ENCODE measurements at places on chromosomes 13 and 19. TPM values are rescaled to one million over a fixed set of nuclear protein-coding genes. Genes with fewer than 3 reads are reported as not detected.

The DACH1 gene
- 7.9 TPM for total RNA-seq

DNA sequence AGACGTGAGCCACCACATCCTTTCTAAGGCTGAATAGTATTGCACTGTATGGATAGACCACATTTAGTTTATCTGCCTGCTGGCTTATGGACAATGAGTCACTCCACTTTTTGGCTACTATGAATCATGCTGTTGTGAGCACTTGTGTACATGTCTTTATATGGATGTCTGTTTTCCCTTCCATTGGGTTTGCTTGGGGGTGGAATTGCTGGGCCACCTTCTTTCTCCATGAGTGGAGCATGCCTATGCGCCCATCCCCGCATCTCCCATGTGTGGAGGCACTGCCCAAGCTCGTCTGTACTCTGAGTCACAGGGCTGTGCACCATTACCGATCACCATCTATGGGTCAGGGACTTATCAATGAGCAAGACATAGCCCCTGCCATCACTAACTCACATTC lies 127.2 kb upstream of the GJB6 start:
- DNase-seq, result no peak

DNA sequence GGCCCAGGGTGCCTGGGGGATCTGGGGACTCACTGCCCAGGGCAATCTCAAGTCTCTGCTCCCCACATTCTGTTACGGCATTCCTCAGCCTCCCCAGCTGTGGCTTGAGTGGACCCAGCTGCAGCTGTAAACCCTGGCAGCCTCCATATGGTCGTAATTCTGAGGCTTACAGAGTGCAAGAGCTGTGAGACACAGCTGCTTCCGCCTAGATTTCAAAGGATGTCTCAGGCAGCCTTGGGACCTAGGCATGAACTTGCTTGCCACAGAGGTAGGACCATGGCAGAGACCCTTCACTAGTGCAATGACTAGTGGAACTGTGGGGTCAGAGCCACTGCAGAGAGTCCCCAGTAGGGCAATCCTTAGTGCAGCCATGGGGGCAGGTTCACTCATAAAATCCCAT lies 297.5 kb downstream of the ENOX1 start:
- DNase-seq, result no peak

DNA sequence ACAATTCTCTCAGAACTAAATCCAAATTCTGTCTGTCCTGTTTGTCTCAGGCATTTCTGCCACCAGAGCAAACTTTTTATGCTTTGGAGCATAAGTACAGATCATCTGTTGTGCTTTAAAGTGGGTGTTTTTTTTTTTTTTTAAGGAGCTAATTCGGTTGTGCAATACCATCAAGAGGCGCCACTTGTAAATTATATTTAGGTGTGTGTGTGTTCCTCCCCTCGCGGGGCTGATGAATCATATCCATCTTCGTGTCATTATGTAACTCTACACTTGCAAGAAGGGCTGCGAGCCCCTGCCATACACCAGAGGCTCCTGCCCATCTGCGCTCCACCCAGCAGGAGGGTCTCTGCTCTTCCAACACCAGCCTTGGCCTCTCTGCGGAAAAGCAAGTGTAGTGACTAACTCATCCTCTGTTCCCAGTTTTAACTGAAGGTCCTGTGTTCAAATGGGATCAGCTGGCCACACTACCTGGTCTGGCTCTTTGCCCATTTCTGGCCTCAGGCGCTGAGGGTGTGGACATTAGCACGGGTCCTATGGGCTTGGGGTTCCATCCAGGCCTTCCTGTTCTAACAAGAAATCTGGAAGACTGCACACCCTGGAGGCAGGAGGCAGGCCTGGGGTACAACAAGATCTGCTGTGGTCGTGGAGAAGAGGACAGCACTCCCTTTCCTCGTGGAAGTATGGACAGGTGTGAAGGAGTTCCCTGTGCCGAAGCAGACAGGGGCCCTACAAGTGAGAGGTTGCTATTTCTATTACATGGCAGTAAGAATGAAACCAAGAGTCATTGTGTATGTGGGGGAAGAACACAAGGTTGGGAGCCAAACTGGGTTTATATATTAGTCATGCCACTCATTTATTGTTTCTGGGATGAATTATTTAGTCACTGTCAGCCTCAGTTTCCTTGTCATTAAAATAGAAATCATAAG lies 96.1 kb upstream of the MBNL2 start:
- DNase-seq, result no peak

GRCh38 chr13:77337159-77337558 lies 10.3 kb upstream of the MYCBP2 start:
- no peak for DNase-seq

- DNase-seq, result no peak
These were observed 922 bp upstream of the ERVK3-1 start for GRCh38 chr19:58304255-58304654.

DNA sequence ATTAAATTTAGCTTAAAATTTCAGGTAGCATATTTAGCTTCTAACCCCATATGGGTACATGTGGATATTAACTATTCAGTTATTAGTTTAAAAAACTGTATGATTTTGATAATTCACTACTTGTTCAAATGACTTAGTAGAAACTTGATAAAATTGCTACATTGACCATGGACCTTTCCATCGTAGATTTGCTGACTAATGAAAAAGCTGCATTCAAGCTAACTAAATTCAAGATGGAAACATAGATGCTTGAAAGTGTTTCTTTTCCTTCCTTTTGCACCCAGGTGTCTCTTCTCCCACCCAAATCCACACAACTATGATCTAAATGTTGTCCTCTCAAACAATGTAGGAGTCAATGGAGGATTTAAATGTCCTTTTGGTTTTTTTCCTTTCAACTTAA lies 439.2 kb downstream of the TBC1D4 start:
- DNase-seq, result no peak
